NCI-H774 (cell line): ENCODE measurements at places on chromosomes 5 and 9.
A peak's percentile ranks its signal among the peaks of the same experiment; 100 is the strongest.

DNA sequence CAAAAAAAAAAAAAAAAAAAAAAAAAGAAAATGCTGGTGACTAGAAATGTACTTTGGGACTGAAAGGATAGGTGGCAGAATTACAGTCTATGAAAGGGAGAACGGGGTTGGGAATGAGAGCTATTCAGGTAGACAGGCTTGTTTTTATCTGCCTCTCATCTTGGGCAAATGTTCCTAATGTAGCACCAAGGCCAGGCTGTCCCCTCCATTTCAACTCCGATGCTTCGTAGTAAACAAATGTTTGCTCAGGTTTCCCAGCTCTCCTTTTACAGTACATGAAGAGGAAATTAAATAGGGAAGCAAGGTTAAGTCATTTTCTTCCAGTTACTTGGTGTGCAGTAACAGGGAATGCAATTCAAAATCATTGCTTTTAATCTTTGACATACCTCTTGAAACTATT lies 4.4 kb upstream of the BASP1 start:
- no peak for DNase-seq

- no peak for DNase-seq
These were observed 85.9 kb downstream of the HRH2 start for GRCh38 chr5:175743676-175744210.

DNA sequence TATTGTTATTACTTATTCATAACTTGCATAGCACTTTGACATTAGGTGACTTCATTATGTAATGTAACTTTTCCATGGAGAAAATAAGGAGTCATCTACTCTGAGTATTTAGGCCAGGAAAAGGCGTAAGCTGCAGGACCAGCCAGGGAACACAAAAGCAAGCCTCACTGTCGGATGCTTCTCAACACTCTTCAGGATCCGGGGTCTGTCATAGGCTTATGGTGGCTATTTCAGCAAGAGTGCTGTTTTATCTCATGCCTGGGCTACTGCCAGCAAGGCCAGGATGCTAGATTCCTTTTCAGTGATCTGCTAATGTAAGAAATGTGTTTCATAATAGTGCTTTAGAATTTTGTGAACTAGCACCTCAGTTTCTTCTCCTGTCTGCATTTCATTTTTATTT lies 162.4 kb downstream of the CHSY3 start:
- DNase-seq, result no peak

GRCh38 chr5:136699651-136700050 lies 334.3 kb upstream of the TRPC7 start:
- DNase-seq, result no peak

GRCh38 chr9:16460696-16461095 lies 409.8 kb downstream of the BNC2 start:
- DNase-seq, result no peak

DNA sequence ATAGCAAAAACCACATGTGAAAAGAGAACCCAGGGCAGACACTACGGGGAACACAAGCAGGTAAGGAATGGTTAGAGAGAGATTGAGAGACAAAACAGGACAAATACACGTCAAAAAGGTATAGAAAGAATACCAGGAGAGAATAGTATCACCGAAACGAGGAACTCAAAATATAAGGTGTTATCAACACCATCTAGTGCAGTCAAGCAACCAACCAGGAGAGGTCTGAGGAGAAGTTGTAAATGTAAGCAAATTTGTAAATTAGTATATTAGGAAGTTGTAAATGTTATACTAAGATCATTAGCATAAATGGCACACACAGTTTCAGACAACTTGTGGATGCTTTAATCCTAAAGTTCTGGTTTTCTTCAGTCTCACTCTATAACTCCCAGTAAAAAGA lies 355.5 kb downstream of the EBF1 start:
- DNase-seq, result no peak

DNA sequence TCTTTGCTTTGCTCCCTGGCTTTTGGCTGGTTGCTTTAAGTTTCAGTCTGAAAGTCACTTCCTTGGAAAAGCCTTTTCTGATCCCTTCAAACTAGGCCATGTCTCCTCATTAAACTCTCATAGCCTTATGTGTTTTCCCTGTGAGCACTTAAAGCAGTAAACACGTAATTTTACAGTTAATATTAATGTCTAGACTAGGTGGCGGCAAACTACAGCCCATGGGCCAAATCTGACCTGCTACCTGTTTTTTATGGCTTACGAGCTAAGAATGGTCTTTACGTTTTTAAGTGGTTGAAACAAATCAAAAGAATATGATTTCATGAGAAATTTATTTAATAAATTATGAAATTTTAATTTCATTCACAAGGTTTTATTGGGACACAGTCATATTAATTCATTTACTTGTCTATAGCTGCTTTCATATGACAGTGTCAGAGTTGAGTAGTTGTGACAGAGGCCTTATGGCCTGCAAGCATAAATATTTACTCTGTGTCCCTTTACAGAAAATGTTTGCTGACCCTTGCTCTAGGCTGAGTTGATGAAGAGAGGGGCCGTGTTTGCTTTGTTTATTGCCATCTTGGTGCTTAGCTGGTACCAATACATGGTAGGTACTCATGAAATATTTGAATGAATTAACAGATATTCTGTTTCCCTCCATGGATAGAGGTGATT lies 7.4 kb downstream of the SLC44A1 start:
- no peak for DNase-seq

DNA sequence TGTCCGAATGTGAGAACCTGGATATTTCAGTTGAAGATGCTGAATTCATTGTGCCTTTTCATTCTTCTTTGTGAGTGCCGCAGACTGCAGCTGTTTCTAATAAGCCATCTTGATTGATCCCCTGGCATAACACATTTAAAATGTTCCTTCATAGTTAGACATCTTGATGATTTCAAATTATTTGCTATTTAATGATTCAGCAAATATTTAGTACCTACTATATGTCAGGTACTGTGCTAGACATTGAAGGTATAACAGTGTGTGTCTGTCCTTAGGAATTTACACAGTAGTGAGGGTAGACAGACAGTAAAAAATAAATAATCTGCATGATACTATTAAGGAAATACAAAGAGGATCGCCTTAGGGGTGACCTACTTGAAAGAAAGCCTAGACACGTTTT lies 61.6 kb downstream of the YTHDC2 start:
- no peak for DNase-seq

DNA sequence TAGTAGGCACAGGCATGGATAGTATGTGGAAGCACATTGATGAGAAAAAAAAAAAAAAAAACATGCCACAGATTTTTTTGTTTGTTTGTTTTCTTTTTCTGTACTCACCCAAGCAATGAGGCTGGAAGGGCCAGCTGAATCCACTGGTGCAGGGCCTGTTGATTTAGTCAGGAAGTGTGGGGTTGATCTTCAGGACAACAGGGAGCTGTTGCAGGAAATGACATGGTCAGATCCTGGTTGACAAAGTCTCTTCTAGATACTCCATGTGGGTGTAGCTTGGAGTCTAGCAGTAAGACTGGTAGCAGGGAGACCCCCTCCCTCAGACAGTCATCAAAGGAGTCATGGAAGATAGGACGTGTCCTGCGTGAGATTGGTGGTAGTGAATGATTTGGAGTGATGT lies 191.8 kb downstream of the PAPPA start:
- DNase-seq, result no peak

GRCh38 chr5:143557061-143557818 lies 153.8 kb upstream of the NR3C1 start:
- peak; percentile 25 for DNase-seq

- no peak for DNase-seq
These were observed 6.6 kb upstream of the PTPN3 start for GRCh38 chr9:109504689-109505088.

DNA sequence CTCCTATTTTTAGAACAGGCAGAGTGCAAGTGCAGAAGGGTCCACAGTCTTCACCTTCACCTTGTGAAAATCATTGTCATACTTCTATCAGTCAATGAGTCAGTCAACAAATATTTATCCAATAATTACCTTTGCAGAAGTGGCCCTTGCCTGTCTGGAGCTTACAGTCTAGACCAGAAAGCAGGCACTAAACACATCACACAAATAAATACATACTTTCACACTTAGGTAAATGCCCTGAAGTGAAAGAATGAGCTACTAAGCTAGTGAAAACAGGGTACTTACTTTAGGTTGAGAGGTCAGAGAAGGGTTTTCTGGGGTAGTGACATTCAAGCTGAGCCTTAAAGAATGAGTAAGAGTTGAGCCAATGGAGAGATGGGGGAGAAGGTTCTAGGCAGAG lies 421.9 kb upstream of the ADAMTSL1 start:
- no peak for DNase-seq

GRCh38 chr5:105413406-105413990 lies 1850.9 kb upstream of the NUDT12 start:
- no peak for DNase-seq

DNA sequence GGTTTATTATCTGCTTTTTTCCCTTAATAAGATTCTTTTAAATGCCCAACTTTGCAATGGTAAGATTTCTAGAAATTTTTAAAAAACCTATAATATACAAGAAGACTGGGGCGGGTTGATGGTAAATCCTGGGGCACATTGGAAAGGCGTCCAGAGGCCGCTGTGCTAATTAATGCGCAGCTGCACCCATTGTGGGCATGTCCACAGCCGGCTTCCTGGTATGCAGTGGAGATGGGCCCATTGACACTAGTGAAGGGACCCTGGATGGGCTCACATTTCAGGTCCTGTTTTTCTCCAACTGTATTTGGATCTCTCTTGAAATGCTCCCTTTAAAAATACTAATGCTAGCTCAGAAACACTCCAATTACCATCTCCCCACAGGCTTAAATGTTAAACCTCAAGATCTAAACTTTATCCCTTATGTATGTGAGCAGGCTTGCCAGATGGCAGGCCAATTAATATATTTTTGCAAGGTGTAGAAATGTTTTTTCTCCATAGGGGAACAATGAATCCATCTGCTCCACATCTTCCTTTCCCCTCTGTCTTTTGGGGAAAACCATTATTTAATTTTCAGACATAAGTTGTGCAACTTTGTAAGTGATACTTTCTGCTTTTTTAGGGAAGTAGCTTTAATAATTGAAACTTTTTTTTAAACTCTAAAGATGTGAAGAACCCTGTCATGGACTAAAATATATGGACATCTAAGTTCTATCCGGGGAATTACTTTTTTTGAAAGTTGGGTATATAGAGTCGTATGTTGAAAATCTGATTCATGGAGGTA lies 177.3 kb downstream of the CD180 start:
- DNase-seq, result no peak

- no peak for DNase-seq
These were observed 959.1 kb upstream of the WWC1 start for GRCh38 chr5:167332309-167332708.

DNA sequence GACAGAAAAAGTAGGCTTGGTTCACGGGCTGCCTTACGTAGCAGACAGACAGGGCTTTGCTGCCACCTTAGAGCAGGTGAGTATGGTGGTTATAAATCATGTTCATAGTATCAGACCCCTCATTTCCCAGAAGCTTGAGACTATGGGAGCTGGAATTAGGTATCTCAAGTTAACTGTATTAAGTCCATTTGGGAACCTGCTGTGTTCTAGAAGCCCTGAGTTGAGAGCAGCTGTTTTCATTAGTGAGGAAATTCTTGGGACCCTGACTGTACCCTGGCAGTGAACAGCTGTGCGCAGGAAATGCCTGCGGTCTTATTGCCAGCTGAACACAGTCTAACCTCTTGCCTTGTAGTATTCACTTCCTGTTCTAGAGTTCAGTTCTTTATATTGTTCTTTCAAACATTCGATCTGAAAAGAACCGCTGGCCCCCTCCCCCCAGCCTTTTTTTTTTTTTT lies 29.8 kb downstream of the UGCG start:
- no peak for DNase-seq

GRCh38 chr9:33924978-33925797 lies 108.2 kb downstream of the UBE2R2 start:
- DNase-seq, result no peak
